ENCODE measurements at places on chromosomes 11 and 22.

DNA sequence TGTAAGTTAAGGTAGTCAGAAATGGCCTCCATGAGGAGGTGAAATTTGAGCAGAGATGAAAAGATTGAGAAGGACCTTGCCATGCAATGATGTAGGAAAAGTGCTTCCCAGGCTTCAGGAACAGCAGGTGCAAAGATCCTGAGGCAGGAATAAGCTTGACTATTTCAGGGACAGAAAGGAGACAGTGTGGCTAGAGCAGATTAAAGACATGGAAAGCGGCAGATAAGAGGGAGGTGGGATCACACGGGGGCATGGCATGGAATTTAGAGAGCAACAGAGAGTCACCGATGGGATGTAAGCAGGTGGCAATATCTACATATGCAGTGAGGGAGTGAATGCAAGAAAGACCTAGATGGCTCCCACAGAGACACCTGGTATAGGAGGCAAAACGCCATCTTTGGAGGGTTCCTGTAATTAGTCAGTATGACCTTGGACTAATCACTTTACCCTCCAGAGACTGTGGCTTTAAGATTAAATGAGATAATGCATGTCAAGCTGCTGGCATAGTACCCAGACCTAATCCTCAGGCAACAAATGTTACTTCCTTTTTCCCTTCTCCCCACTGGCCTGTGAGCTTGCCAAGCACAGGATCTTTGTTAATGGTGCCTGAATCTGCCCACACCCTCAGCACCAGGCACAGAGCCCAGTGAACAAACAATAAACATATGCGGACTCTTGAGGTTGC, 24.6 kb upstream of the ACER3 start:
- DNase-seq: peak; percentile 31

GRCh38 chr11:62902932-62903331, 18.2 kb downstream of the CHRM1 start:
- DNase-seq: no peak

GRCh38 chr11:123378096-123378495, 52.0 kb upstream of the GRAMD1B start:
- no peak for DNase-seq

DNA sequence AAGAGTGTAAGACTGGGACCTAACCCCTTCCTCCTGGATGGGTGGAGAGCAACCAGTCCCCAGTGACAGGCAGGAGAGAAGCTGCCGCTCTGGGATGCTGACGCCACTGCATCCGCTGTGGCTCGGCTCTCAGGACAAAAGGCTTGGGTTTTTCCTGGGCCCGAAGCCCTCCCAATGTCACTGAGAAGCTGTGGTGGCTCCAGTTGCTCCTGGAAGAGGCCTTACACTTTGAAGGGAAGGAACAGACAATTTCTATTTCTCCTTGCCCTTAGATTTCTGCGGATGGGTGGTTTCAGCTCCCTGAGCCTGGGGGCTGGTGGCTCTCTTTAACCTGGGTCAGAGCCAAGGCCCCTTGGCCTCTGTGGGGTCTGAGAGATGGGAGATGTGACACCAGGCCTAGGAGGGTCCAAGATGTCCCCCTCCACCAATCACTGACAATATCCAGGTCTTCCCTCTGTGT, 21.4 kb downstream of the TPBGL start:
- DNase-seq: no peak

GRCh38 chr11:78109081-78110015, 29.7 kb upstream of the NDUFC2 start:
- DNase-seq: no peak

GRCh38 chr11:99366546-99366945, 345.8 kb downstream of the CNTN5 start:
- no peak for DNase-seq

- DNase-seq: peak; percentile 50
Observed at GRCh38 chr11:122202951-122203456, 87.0 kb upstream of the BLID start.

GRCh38 chr22:48874956-48875355, 952.7 kb downstream of the BRD1 start:
- no peak for DNase-seq

DNA sequence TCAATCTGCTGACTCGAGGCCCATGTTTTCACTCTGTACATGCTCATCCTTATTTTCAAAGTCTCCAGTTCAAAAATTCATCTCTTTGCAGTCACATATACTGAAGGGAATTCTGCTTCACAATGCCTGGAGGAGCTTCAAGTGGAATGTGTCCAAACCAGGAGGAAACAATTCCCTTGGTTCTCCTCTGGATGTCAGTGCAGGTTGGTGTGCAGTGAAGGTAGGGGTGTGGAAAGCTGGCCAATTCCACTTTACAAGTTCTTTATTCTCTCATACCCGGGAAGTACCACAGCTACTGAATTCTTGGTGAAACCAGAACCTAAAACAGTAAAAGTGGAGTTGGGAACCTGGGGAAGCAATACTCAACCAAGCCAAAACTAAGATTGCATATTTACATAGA, 57.3 kb downstream of the BDNF start:
- DNase-seq: no peak

GRCh38 chr22:49724893-49725489, 102.7 kb downstream of the BRD1 start:
- DNase-seq: peak; percentile 40

DNA sequence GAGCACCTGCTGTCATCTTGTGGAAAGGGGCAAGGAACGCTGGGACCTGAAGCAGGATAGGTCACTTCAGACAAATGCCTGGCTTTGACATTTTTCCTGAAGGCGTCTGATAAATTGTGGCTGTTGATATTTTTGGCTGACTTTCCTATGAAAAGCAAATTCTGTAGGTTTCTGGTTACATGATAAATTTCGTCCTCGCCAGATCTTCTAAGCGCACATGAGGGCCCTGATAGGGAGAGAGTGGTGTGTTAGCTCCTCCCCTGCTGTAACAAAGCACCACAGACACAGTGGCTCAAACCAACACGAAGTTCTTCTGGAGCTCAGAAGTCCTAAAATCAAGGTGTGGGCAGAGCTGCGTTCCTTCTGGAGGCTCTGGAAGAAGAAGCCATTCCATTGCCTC, 19.6 kb downstream of the APOL4 start:
- DNase-seq: no peak

GRCh38 chr11:11558396-11558795, 63.4 kb downstream of the GALNT18 start:
- no peak for DNase-seq

DNA sequence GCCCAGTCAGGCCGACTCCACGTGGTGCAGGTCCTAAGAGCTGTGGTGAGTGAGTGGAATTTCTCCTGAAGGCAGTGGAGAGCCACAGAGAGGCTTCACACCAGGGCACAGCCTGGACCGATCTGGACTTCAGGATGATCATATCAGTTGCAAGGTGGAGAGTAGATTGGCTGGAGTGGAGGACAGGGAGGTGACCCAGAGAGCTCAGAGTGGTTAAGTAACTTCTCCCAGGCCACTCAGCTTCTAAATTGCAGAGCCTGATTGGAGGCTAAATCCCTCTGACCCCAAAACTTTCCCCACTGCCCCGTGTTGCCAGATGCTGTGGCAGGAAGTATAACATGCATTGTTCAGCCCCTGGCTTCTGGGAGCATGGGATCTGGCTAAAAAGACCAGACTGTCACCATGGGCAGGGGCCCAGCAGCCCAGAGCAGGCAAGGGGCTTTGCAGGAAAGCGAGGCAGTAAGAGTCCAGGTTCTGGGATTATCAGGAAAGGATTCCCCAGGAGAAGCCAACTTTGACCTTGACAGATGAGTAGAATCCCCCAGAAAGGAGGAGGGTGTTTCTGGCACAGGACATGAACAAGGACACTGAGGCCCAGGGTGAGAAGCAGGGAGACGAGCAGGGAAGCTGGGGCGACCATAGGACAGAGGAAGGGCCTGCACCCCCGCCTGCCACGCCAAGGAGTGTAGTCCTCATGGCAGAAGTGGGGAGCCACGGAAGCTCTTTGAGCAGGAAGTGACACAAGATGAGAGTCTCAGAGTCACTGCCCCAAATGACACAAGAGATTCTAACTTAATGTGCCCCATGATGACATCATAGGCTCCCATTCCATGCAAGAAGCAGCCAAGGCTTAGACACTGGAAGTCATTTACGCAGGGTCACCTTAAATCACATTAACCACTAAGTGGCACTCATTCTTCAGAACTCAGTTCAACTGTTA, 4.8 kb downstream of the SLC35C1 start:
- DNase-seq: no peak

DNA sequence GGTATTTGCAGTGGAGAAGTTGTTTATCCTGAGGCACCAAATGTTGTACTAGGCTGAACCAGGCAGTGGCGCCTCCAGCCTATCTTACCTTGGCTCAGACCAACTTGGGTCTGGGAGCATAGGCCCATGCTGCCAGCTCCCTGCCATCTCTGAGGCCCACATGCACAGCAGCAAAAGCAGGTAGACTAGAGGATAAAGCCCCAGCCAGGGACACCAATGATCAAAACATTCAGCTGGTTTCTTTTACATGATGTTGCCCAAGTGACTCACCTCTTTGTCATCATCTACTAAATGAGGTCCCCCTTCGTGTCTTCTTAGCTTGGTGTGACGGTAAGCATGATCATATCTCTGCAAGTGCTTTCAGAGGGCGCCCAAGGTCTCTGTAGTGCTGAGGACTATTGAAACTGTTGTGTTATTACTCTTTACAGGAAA, 112.1 kb upstream of the DRD2 start:
- DNase-seq: no peak

GRCh38 chr11:19777377-19778102, 64.9 kb downstream of the NAV2 start:
- DNase-seq: no peak

DNA sequence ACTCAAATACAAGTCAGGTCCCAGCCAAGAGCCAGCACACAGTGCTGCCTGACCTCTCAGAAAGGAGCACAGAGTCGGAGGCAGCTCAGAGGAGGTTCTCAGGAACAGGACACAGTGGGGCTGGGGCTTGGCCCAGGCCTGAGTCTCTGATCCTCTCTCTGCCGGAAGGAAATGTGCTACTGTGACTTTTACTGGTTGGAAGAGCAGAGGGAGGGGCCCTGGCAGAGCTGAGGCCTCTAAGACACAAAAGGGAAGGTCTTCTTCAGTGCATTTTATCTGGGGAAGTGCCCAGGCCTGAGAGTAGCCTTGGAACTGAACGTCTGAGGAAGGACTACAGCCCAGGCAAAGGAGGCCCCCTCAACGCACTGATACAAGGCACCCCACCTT, 16.2 kb upstream of the CASTOR1 start:
- DNase-seq: no peak

DNA sequence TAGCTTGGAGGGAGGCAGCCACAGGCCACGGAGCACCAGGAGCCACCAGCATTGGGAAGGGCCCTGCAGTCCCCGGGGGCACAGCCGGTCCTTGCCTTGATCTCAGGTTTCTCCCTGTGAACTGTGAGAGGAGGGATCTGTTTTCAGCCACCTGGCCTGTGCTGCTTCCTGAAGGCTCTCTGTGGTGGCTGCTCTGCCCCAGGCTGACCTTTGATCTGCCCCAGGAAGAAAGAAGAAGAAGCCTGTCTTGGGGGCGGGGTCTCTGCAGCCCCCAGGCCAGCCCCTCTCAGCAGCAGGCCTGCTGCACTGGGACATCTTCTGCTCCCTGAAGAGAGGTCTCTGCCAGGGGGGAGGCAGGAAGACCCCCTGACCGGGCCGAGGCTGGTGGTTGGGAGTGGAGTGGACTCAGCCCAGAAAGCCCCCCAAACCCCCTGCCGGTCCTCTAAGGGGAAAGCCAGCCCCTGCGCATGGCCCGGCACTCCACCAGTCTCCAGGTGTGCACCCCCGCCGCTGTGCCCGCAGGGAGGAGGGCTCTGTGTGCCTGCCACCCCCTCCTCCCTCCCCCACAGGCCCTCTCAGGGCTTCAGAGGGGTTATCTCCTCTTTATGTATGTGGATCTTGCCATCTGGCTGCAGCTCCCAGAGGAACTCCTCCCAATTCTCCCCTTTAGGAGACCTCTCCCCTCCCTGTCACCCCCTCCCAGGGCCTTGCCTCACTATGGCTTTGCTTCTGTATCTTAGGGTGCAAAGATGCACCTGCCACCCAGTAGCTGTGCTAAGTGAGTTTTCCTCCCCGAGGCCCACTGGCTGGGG, 675.3 kb downstream of the BRD1 start:
- no peak for DNase-seq

GRCh38 chr22:48943567-48944432, 883.9 kb downstream of the BRD1 start:
- DNase-seq: peak; percentile 23

- DNase-seq: no peak
Observed at GRCh38 chr11:68950270-68950669, 30.5 kb downstream of the MRGPRD start.

DNA sequence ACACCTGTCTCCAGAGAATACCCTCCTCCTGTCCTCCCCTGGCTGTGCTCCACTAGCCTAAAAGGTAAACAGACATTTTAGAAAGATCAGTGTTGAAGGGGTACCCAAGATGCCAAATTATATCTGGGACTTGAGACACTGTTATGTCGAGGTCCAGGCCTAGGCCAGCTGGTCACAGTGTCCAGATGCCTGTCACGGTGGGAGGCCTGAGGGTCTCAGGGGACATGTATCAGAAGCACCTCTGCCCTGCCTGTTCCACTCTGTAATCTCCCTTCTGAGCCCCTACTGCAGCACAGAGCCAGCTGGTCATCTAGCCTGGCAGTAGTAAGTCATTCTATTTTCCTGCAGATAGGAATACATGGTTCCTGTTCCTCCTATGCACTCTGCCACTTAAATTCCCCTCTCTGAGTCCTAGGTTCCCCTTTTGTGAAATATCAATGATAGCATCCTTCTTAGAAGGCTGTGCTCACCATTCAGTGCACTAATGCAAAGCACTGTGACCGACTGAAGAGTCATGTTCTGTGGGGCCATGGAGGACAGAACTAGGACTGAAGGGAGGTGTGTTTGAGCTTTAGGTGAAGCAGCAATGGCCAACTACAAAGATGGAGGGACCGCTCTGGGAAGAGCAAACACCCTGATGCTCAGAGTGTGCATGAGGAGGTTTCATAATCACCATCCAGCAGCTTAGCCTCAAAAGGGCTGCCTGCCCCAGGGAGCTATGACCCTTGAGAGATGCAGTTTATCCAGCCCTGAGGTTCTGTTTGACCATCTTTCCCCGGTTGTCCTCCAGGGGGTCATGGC, 44.8 kb upstream of the TUB start:
- DNase-seq: no peak

DNA sequence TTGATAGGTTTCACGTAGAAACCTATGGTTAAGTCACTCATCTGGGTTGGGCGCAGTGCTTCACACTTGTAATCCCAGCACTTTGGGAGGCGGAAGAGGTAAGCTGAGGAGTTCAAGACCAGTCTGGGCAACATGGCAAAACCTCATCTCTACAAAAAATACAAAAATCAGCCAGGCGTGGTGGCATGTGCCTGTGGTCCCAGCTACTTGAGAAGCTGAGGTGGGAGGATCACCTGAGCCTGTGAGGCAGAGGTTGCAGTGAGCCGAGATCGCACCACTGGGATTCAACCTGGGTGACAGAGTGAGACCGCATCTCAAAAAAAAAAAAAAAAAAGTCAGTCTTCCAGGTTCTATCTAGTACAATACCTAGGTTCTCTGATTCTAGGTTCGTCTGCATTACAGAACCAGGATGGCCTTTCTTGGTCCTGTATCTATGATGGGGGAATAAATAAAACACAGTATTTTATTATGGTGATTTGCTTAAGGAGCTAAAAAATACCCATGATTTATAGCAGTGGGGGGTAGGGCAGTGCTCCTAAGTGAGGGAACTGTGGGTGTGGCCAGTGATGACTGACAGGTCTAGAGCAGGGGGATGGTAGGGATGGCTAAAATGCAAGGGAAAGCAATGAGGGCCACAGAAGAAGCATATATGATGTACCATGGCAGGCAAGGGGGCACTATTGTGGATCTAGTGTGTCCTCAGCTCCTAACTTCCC, 65.5 kb upstream of the NUP160 start:
- no peak for DNase-seq

GRCh38 chr11:102810950-102811660, 13.1 kb upstream of the MMP1 start:
- no peak for DNase-seq

Data from NCI-H460 (cell line).